ENCODE measurements at places on chromosomes 2 and 18.

DNA sequence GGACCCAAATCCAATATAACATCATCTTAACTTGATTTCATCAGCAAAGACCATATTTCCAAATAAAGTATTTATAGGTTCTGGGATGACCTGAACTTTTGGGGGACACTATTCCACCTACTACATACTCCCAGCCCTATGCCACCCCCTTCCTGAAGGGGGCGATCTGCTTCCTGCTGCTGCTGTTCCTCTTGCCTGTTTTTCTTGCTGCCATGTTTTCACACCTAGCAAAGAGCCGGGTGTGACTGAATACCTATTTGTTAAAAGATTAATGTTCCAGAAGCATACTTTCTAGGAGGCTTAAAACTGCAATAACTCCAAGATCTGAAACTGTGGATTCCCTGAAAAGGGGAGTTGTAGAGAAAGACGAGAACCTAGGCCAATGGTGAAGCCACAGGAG lies 89.7 kb downstream of the ICOS start:
- DNase-seq = no peak

GRCh38 chr2:54903736-54904554 lies 146.3 kb downstream of the RTN4 start:
- no peak for DNase-seq

DNA sequence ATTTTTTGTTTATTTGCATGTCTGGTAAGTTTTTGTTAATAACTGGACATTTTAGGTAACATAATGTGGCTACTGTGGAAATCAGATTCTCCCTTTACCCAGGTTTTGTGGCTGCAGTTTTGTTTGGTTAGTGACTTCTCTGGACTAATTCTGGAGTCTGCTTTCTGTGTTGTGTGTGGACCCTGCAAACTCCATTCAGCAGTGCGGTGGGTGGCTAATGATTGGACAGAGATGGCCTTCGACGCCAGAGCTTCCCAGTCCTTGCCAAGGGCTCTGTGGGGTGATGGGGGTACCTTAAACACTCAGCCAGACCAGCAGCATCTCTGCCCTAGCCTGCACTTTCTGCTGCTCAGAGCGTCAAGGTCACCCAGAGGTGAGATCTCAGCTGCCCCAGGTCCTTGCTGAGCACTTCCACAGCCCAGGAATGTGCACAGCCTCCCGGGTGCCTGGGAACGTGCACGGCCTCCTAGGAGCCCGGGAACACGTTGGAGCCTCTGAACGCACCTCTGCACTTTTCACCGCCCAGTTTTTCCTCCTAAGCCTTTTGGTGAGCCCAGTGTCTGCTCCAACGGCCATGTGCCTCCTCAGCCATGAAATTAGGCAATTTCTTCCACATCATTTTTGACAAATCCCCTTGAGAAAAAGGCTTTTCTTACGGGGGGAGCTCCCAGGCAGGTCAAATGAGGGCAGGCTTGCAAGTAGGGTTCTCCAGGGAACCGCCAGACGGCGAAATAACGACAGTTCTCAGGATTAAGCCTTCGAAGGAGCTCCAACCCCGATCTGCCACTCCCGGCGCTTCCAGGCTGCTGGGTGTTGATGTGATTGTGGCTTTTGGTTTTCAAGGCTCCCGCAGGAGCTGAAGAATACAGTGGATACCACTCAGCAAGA lies 35.2 kb upstream of the KLF11 start:
- no peak for DNase-seq

- no peak for DNase-seq
Observed at GRCh38 chr2:29487967-29488555, 372.8 kb downstream of the CLIP4 start.

DNA sequence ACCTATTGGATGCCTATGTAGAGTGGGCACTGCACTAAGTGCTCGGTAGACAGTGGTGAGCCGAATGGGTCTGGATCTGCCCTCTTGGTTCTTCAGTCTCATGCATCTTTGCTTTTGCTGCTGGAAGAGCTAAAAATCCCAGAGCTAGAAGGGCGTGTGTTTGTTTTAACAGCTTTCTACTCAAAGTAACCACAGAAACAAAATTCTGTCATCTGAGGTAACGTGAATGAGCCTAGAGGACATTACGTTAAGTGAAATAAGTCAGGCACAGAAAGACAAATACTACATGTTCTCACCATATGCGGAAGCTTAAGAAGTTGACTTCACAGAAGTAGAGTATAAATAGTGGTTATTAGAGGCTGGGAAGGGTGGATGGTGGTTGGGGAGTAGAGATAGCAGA lies 119.8 kb downstream of the PLB1 start:
- DNase-seq = no peak

DNA sequence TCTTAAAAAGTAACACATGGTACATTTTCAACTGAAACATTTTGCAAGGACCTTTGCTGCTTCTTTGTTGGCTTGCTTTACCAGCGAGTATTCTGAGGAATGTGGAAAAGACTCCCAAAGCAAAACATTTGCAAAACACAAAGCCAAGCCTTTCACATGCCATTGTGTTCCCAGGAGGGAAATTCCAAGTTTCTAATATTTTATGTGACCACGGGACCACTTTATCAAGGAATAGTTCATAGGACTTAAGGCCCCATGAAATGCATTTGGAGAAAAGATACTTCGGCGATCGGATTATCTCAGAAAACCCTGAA lies 26.2 kb downstream of the CYP27C1 start:
- DNase-seq = no peak

GRCh38 chr2:157895531-157895930 lies 19.4 kb upstream of the ACVR1 start:
- DNase-seq = no peak
